Inflammatory macrophage treated with lipopolysaccharide for 4 hours (primary cell): ENCODE measurements at places on chromosomes 1 and 21.

GRCh38 chr1:243505986-243506689, 250.3 kb downstream of the SDCCAG8 start:
- no peak for DNase-seq

DNA sequence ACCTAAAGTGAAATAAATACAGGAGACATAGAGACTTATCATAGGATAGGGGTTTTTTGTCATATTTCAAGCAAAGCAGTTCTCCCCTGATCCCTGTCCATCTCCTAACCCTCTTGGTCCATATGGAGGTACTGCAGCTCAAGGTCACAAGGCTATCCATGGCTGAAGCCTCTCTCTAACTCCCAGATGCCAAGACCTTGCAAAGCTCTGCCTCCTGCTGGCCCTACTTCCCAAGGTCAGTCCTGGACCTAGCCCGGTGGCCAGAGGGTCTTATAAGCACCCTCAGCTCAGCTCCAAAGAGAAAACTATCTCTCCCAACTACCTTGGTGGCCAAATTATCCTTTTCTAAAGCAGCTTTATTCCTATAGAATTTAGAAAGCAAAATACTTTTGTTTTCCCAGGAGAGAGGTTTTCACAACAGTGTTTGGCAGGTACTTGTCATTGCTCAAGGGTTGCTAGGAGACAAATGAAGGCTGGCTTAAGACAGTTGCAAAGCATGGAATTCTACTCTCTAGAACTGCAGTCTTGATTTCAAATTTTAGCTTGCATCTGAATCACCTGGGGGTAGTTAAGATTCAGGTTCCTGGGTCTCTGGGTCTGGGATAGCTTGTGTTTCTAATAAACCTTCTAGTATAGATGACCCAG, 121.5 kb downstream of the XCL2 start:
- no peak for DNase-seq

GRCh38 chr21:32335601-32336575, 37.2 kb downstream of the MRAP start:
- no peak for DNase-seq

DNA sequence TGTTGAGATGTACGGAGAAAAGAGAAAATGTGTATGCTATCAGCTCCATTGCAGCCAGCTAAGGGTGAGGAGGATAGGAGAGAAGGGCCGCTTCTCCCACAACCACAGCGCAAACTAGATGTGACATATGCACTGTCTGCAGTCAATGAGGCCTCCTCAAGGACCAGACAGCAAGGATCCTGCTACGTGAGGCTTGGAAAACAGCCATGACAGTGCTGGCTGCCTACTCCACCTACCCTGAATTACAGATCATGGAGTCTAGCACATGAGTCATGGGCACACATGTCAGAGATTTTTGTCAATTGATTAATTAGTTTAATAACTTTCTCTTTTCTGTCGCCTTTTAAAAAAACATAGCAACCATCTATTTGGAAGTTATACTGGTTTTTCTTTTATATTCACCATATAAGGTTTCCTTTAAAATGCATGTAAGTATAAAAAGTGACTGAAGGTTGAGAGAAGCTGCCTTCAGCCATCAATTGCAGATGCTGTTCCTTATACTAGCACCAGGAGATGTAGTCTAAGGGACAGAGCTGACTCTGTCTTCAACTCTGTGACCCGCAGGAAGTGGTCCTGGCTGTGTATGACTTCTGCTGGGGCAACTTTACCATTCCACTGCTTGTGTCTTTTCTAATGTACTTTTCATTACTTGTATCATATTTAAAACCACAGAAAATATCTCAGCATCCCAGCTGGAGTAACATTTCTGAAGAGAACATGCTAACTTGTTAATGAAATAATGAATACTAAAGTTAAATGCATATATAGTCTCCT, 3.1 kb downstream of the VPS26C start:
- DNase-seq: no peak
